Small intestine (tissue), 16 donors: ENCODE measurements at places on chromosomes 1 and 21. TPM values are rescaled to one million over a fixed set of nuclear protein-coding genes. Genes with fewer than 3 reads are reported as not detected.

GRCh38 chr1:15583016-15583706 is 1.7 kb downstream of the AGMAT start:
- no peak for DNase-seq

GRCh38 chr1:3716351-3716750 is 35.9 kb upstream of the CCDC27 start:
- DNase-seq, result no peak

DNA sequence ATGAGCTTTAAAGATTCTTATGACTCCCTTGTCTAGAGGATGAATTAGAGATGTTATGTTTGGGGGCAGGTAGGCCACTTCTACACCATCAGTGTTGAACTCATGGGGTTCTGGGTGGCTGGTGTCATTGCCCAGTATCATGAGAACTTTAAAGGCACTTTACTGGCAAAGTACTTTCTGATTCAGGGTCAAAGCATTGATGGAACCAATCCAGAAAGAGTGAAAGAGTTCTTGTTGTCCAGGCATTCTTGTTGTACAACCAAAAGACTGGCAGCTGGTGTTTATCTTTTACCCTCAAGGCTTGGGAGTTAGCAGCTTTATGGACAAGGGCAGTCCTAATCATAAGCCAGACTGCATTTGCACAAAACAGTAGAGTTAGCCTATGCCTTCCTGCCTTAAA is 673.0 kb downstream of the USP25 start:
- DNase-seq, result no peak

The MROH9 gene
- polyA plus RNA-seq, result 0.01 TPM

GRCh38 chr1:53536606-53537005 is 77.4 kb downstream of the DMRTB1 start:
- DNase-seq, result no peak

The C8A gene
- polyA plus RNA-seq, result 2.2 TPM

The CXADR gene
- polyA plus RNA-seq, result 12.5 TPM

GRCh38 chr1:25905680-25906643 is at the start of gene STMN1:
Gene STMN1, minus strand, starts transcription at chr1:25906419. Its CDS starts 1,743 bp downstream, at chr1:25904676.
- DNase-seq, result peak; percentile 94

The ADORA1 gene
- 0.54 TPM for polyA plus RNA-seq

DNA sequence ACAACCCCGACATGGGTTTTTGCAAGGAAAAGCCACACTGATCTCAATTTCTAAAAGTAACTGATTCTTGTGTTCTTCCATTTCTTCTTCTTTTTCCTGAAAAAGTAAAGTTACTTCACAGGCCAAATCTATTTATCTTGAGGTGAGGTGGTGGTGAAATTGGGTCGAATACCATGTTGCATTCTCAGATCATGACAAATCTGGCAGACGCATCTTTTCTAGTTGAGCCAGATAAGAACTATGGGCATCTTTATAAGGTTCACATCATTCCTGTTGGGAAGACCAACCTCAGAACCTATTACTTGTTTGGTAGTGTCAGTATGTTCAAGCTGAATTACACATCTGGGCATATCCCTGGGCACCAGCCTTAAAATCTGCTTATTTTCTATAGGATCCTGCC is 78.6 kb upstream of the USP25 start:
- no peak for DNase-seq

- DNase-seq, result no peak
Observed at GRCh38 chr1:70720109-70720508, 309.0 kb downstream of the CTH start.

GRCh38 chr1:8410791-8411190 is 92.9 kb downstream of the SLC45A1 start:
- no peak for DNase-seq

The PALMD gene
- 0.67 TPM for polyA plus RNA-seq

DNA sequence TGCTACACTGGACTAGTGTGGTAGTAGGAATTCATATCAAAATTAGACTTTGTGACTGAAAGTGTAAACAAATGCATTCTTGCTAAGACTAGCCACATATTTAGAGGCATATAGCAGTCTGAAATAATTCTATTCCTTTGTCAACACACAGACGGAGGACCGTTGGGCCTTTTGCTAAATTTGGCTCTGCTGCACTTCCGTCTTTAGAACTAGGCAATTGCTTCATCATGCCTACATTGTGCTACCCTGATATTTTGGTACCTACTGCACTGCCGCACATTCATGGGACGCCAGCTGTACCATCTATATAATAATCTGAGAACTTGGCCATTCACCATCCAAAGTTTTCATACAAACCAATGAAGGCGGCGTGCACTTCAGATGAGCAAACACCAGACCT is 346.8 kb downstream of the KIF26B start:
- no peak for DNase-seq

GRCh38 chr1:224704107-224704735 is 88.1 kb downstream of the CNIH3 start:
- no peak for DNase-seq

GRCh38 chr21:41167348-41168342 is at the start of gene BACE2:
Gene BACE2, plus strand, starts transcription at chr21:41168160. Its CDS starts 104 bp downstream, at chr21:41168264.
- DNase-seq, result peak; percentile 90

DNA sequence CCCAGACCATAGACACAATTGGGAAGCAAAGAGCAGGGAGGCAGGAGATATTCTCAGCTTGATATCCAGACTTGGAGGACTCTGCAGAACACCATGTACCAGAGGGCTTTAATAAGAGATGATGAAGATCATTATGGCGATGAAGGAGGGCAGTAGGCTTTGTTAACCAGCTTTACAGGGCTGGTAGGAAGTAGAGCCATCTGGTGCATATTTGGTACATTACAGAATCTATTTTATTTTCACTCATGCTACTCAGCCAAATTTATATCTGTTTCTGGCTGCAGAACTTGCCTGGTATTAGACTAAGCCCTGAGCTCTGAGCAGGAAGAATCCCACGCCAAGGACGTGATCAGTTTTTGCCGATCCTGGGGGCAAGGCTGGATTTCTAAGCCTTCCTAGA is 61.8 kb upstream of the SYT6 start:
- DNase-seq, result no peak

GRCh38 chr1:107184888-107185287 is 44.0 kb downstream of the NTNG1 start:
- no peak for DNase-seq

The FAM72C gene
- polyA plus RNA-seq, result 1.6 TPM

The KISS1 gene
- 22.7 TPM for polyA plus RNA-seq
